ENCODE measurements at places on chromosomes 3 and 15.

DNA sequence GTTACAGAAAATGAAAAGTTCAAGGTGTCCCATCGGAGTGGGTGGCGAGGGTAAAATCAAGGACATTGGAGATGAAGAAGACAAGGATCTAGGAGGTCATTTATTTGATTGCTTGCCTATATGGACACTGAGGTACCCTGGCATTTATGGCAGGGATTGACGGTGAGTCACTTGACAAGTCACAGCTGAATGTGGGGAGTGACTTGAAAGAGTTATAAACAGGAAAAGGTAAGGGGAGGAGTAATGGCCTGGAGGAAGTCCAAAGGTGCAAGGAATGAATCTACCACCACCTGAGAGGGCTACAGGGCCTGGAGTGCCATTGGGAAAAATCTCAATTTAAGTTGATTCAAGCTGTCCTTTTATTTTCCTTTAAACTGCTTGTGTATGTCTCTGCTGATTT, 11.8 kb upstream of the SGO1 start:
- DNase-seq: no peak

DNA sequence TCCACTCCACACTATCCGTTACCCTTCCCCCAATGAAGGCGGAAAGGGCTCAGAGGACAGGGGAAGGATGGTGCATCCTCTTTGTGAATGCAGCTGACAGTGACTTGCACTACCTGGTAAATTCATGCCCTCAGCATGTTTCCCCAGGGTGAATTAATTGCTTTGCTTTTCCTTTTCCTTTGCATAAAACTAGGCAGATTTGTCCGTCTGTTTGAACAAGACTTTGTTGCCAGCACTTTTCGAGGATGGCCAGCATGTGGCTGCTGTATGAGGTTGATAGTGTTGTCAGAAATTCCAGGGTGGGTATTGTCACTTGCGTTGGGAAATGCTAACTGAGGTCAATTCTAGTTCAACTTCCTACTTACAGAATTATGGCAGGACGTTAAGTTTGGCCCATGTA, 79.0 kb upstream of the RARB start:
- DNase-seq: no peak

DNA sequence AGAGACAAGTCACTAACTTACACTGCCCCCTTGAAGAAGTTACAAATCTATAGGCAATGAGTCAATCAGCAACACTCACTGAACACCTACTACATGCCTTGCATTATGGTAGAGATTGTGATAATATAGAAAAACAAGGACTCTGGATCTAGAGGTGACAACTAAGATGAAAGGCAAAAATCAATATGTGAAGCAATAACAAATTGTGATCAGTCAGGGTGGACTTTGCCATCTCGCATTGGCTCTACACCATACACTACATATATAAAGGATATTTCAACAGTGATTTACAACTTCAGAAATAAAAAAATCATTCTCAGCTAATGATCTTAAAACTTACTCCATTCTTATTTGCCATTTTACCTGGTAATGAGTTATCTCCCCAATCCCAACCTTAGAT, 210.7 kb upstream of the CD96 start:
- DNase-seq: no peak

- DNase-seq: no peak
These were observed 397.8 kb downstream of the IGSF11 start for GRCh38 chr3:118636841-118637240.

- DNase-seq: no peak
These were observed 185.6 kb upstream of the MBNL1 start for GRCh38 chr3:152083135-152083534.

GRCh38 chr3:9448071-9448470, 50.7 kb downstream of the SETD5 start:
- DNase-seq: no peak

DNA sequence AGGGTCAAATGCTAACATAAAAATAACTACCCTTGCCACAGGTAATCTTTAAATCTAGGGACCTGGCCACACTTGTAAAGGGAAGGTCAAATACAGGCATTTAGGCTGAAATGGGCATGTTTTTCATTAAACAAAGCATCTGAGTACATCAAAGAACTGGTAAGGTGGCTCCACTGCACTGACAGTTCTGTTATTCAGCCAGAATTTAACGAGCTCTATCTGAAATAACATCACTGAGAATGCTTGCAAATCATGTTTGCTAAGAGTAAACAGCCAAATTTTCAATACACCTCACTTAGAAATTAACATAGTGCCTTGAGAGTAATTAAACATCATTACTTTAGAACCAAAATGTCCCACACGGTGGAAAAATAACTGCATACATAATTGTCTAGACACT, 118.9 kb downstream of the MTHFS start:
- no peak for DNase-seq

DNA sequence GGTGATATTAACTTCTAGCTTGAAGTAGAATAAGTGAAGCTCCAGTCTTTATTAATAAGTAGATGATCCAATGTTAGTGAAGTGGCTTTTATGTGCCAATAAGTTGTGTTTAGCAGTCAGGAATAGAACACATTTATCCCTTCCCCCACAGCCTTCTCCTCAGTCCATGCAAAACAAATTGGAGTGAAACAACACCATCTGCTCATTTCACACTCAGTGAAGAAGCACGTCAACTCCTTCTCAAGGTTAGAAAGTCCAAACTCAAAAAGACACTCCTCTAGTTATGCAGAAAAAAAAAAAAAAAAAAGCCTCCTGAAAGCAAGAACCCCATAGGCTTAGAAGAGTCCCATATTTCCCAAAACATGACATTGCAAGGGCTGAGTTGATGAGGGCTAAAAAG, 18.0 kb upstream of the NEO1 start:
- no peak for DNase-seq
